ENCODE measurements at places on chromosomes 6 and 20.
A peak's percentile ranks its signal among the peaks of the same experiment; 100 is the strongest.

- DNase-seq = no peak
Observed at GRCh38 chr6:163459536-163459935, 45.0 kb downstream of the QKI start.

DNA sequence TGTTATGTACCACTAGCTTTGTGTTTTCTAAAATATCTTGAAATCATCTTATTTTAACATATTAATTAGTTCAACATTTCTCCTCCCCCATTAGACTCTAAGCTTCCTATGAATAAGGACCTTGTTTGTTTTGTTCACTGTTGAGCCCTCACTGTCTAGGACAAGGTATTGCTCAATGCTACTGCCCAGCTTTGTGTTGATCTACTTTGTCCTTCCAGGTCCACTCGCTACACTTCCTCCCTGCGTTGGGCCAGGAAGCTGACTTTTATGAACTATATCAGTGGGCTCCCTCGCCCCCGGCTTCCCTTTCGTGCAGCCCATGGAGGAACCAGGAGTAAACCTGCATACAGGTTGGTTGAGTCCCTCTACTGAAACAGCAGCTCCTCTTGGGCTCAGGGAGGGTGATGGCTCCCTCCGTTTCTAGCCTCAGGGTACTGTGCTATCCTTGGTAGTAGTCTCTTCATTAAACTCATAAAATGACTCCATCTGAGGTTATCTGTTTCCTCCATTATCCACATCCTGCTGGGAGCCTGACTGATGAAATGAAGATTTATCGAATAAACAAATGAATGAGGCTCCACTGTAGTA, 272.5 kb downstream of the CLIC5 start:
- peak; percentile 57 for DNase-seq

DNA sequence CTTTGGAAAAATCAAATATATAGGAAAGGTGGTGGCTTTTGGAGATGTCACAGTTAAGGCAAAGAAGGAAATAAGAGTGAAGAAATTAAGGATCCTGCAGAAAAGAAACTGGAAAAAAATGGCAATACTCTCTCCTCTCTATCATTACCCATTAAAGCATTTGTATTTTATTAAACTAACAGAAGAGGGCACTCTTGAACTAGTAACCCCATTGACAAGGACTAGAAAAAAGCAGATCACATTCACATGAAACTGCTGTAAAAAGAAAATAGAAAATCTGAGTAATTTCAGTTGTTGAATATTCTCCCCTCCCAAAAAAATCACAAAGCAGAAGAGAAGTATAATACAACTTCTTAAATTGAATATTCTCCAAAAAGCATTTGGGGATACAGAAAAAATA, 104.1 kb upstream of the SLC35B3 start:
- peak; percentile 28 for DNase-seq

DNA sequence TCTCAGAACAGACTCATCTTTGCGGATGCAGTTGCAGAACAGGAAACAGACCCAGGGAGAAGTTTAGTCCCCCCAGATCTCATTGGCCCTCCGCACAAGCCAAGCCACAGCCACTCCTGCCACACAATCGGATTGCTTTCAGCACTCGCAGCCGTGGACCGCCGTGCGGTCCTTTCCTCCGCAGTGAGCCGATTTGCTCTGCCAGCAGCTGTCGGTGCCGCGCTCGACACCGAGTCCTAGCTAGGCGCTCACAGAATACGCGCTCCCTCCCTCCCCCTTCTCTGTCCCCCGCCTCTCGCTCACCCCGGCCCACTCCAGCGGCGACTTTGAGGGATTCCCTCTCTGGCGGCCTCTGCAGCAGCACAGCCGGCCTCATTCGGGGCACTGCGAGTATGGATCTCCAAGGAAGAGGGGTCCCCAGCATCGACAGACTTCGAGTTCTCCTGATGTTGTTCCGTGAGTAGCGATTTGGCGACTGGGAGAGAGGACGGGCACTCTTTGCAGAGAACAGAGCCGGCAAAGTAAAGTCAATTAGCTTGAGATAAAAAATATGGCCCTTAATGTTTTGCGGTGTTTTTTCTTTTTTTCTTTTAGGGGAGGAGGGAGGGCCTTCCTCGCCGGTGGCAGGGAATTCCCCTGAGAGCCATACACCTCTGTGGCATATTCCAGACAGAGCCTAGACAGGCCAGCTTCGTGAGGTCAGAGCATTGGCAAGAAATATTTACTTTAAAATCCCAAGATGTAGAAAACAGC, at the start of gene LAMP5:
Gene LAMP5, plus strand, starts transcription at position 130 of the 753 bp plus-strand sequence. Its CDS starts 263 bp downstream, at position 393.
- no peak for DNase-seq

DNA sequence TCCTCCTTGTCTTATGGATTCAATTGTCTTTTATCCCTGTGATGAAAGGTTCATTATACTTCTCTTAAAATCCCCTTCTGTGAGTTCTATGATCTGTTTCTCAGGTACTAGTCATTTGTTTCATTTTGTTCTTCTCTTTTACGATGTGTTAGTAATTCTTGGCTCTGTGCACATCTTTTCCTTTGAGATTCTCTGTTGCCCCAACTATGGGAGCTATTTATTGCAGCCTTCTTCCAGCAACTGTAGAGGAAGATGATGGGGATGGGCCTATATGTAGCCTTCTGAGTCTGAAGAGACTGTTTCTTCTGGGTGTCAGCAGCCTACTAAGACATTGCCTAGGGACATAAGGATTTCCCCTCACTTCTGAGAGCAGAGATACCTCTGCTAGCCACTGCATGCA, 50.4 kb upstream of the TRERF1 start:
- DNase-seq = no peak

- DNase-seq = no peak
Observed at GRCh38 chr6:100347901-100348550, 116.7 kb downstream of the SIM1 start.

GRCh38 chr6:11200356-11200755, 32.1 kb downstream of the NEDD9 start:
- no peak for DNase-seq
